ENCODE measurements at places on chromosomes 2 and 18. TPM values are rescaled to one million over a fixed set of nuclear protein-coding genes. Genes with fewer than 3 reads are reported as not detected.

Gene TXNDC2
- not detected for total RNA-seq

- no peak for DNase-seq
These were observed 20.4 kb upstream of the ZNF397 start for GRCh38 chr18:35220424-35220823.

GRCh38 chr2:100422320-100423055 is 5.0 kb upstream of the CHST10 start:
- no peak for DNase-seq

DNA sequence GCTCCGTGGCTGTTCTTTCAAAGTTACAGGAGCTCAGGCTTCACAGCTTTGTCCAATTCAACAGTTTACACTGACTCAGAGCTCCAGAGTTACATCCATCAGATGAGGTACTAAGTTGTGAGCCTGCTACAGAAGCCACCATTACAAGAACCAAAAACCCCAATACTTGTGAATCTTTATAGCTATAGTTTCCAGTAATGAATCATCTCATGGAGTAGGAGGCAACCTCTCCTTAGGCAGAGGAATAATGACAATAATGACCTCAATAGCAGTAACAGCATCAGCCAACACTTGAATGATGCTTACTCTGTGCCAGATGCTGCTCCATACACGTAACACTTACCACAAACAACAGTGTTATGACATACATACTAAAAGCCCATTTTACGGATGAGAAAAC is 3.6 kb downstream of the ZC3H8 start:
- DNase-seq, result no peak

GRCh38 chr2:20832606-20833005 is 9.7 kb upstream of the LDAH start:
- DNase-seq, result no peak

DNA sequence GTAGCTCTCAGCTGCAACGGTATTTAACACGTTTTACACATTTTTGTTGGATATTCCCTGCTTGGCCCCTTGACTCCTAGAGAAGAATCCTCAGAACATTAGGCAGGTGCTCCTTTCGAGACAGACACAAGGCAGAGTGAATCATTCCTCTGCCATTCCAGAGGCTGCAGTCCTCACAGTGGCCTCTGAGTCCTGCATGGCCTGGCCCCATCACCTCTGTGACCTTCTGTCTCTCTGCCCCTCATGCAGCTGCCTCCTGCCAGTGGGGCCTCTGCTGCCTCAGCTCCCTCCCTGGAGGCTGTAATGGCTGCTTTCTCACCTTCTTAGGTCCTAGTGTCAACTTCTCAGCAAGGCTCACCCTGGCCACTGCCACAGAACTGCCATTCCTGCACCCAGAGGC is 101.3 kb downstream of the PTPRM start:
- peak; percentile 37 for DNase-seq
